ENCODE measurements at places on chromosomes 12 and 14. TPM values are rescaled to one million over a fixed set of nuclear protein-coding genes. Genes with fewer than 3 reads are reported as not detected.
A peak's percentile ranks its signal among the peaks of the same experiment; 100 is the strongest.

Gene GPR132
- total RNA-seq, result not detected

Gene TPPP2
- not detected for total RNA-seq

Gene FOXG1
- total RNA-seq, result not detected

Gene CPNE6
- total RNA-seq, result not detected

Gene TPH2
- total RNA-seq, result not detected

Gene CLEC2A
- not detected for total RNA-seq

Gene OR4K1
- not detected for total RNA-seq

Gene TAS2R50
- not detected for total RNA-seq

Gene SLC5A8
- total RNA-seq, result 0.11 TPM

Gene TSHR
- total RNA-seq, result not detected

Gene SSTR1
- 7.2 TPM for total RNA-seq

Gene PIWIL1
- total RNA-seq, result not detected

Gene ALDH2
- 66.4 TPM for total RNA-seq

Gene MUCL1
- not detected for total RNA-seq

Gene RTN1
- total RNA-seq, result 52.3 TPM

Gene AREL1
- total RNA-seq, result 17.9 TPM

Gene MORN3
- not detected for total RNA-seq

Gene SELPLG
- total RNA-seq, result 2.6 TPM

DNA sequence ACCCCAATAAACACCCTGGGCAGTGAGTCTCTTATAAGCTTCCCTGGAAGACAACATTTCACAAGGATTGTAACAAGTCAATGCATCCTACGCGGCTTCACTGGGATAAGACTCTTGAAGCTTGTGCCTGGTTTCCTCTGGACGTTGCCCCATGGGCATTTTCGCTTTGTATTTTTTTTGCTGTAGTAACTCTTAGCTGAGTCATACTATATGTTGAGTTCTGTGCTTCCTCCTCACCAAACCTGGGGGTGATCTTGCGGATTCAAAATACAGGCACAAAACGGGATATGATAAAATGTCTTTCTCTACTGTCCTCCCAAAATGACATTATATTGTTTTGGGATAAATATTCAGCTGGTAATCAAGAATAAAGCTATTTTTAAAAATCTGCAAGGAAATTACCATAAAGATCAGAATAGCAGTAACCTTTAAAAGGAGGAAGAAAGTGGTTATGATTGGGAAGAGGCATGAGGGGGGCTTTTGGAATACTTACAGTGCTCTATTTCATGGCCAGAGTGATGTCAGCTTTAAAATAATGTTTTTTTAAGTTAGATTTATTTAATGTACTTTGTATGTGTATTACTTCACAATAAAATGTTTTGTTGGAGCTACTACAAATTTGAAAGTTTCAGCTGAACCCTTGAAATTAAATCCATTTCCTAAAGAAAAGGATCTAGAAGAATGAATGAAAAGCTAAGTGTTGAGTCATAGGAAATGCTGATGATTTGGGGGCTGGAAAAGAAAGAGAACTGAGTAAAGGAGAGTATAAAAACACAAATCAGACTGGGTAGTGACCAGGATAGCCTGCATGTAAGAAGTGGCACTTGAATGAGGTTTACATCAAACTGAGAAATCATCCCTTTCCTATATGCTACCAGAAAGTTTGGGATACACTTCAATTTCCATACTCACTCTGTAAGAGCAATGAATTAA lies 14.7 kb downstream of the BTBD7 start:
- no peak overlapping the region for H3K4me3 ChIP-seq
- no peaks in the 10 kb centered on the region for H3K27me3 ChIP-seq
- no peak for DNase-seq
- no peaks in the 10 kb centered on the region for H3K36me3 ChIP-seq
- H3K4me1 ChIP-seq, result no peaks in the 10 kb centered on the region

DNA sequence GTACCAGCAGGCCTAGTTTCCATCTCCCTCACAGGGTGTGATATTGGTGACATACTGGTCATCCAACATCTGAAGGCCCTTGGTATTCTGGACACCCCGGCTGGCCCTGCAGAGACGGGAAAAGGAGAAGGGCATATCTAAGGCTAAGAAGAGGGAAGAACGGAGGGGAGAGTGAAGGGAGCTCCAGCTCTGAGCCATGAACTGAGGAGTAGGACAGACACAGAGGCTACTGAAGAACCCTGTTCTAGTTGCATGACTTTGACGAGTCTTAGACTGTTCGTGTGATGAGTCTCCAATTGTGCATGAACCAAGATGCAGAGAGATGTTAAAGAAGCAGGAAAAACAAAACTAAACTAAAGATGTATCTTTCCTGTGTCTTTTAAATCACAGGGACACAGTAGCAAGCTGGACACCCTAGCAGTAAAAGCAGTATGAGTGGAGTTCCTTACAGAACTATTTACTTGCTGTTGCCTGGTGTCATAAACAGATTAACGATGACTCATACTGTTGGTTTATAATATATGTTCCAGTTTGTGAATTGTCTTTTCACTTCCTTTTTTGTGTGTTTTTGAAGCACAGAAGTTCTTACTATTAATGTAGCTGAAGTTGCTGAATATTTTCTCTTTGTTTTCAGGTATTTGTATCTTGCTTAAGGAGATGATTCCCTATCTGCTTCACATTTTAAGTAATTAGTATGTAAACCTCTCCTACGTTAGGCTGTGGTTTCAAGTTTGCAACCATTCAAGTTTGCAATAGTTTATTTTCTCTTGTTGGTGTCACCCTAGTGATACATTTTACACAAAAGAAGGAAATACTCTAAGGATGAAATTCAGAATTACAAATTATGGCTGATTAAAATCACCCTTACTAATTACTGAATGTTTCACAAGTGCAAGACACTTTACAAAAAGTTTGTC lies 15.7 kb downstream of the FAR2 start:
- peak overlapping the region; percentile 2 for H3K27ac ChIP-seq
- H3K36me3 ChIP-seq, result no peaks in the 10 kb centered on the region
- no peaks in the 10 kb centered on the region for H3K27me3 ChIP-seq
- no peak for DNase-seq
- no peak overlapping the region for H3K4me3 ChIP-seq
- no peaks in the 10 kb centered on the region for H3K4me1 ChIP-seq

GRCh38 chr12:119938049-119938667 lies 50.9 kb upstream of the BICDL1 start:
- H3K27me3 ChIP-seq, result no peaks in the 10 kb centered on the region
- no peaks in the 10 kb centered on the region for H3K36me3 ChIP-seq
- no peaks in the 10 kb centered on the region for H3K4me1 ChIP-seq
- H3K4me3 ChIP-seq, result no peak overlapping the region

DNA sequence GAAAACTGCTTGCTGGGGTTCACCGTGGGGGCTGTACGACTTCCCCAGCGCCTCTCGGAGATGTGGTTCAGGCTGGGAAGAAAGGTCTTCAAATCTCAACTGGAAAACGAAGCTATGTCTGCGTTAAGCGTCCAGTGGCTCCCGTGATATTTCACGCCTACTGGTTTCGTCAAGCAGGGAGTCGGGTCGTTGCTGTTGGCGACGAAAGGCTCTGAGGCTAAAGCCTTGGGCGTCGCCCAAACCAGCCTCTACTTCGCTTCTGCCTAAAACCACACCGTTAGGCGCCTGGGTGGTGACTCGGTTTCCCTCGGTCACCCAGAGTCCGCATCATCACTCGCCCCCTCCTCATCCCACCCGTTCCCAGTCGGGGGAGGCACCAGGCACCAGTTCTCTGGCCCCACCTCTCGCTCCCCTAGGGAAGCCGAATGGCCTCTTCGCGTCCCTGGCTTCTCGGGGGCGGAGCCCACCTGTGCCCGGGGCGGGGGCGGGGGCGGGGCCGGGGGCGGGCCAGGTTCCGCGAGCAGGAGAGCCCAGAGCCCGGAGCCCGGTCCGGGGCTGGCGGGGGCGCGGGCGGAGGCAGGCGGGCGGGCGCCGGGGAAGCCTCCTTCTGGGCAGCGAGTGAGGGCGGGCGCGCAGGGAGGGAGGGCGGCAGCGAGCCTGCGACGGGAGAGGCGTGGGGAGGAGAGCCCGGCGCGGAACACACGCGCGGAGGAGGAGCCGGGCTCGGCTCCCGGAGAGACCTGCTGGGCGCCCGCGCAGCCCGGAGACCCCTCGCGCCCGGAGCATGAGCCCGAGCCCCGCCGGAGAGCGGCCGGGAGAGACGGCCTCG lies at the start of gene B4GALNT3:
B4GALNT3 (plus strand) TSS at position 510 of the 829 bp plus-strand sequence. CDS start 438 bp downstream, outside the sequence.
- peak within 1 kb of the TSS; percentile 92 for H3K4me3 ChIP-seq
- H3K27ac ChIP-seq, result peak within 1 kb of the TSS; percentile 90
- peaks cover 5% of the 10 kb centered on the region for H3K4me1 ChIP-seq

- no peaks in the 10 kb centered on the region for H3K27me3 ChIP-seq
- H3K4me1 ChIP-seq, result no peaks in the 10 kb centered on the region
- no peak overlapping the region for H3K27ac ChIP-seq
Measured at GRCh38 chr12:90896164-90896563, 58.8 kb downstream of the CCER1 start.

DNA sequence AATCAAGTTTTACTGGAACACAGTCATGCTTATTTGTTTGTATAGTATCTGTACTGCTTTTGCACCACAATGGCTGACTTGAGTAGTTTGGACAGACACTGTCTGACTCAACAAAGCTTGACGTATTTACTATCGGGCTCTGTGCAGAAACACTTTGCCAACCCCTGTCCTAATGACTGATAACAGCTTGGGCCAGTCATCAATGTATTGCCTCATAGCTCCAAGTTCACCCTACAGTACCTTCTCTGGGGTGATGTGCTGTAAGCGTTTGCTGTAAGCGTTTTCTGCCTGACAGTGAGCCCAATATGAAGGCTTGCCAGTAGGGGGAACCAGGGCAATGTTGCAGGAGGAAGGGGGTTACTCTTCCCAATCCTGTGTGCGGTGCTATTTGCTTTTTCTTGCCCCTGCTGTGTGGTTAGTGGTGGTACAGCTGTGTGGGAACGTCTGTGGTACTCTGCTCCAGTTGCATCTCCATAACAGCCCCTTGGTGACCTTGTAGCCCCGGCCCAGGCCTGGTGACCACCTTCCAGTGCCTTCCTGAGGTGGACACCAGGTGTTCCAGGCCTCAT lies 5.4 kb upstream of the CCDC177 start:
- H3K27me3 ChIP-seq, result no peaks in the 10 kb centered on the region
- no peak overlapping the region for H3K27ac ChIP-seq
- no peaks in the 10 kb centered on the region for H3K36me3 ChIP-seq

- H3K27ac ChIP-seq, result no peak overlapping the region
- H3K27me3 ChIP-seq, result no peaks in the 10 kb centered on the region
- no peak overlapping the region for H3K4me3 ChIP-seq
- DNase-seq, result no peak
Measured at GRCh38 chr14:68261092-68261842, 441.7 kb downstream of the RAD51B start.

DNA sequence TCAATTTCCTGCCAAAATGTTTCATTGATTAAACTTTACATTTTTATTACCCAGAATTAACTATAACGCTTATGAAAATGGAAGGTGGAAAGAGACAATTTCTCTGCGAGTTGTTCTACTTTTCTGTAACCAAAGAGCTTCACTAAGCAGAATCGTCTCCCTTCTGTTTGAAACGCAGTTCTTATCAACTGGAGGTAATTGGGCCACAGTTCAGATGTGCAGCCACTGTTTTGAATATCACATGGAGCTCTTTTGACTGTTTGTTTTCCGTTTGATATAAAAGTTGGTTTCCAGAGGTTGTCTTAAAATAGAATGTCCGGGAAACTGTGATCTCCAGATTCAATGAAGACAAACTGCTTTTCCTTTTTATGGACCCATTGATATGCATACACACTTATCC lies 183.3 kb upstream of the SEL1L start:
- no peak for DNase-seq
- no peak overlapping the region for H3K4me3 ChIP-seq
- H3K27ac ChIP-seq, result no peak overlapping the region
- no peaks in the 10 kb centered on the region for H3K36me3 ChIP-seq
- no peaks in the 10 kb centered on the region for H3K27me3 ChIP-seq
- no peaks in the 10 kb centered on the region for H3K4me1 ChIP-seq

- H3K4me3 ChIP-seq, result no peak overlapping the region
- no peaks in the 10 kb centered on the region for H3K27me3 ChIP-seq
- peaks cover 11% of the 10 kb centered on the region for H3K4me1 ChIP-seq
- no peaks in the 10 kb centered on the region for H3K36me3 ChIP-seq
Measured at GRCh38 chr12:116263844-116264243, 13.6 kb downstream of the MED13L start.

DNA sequence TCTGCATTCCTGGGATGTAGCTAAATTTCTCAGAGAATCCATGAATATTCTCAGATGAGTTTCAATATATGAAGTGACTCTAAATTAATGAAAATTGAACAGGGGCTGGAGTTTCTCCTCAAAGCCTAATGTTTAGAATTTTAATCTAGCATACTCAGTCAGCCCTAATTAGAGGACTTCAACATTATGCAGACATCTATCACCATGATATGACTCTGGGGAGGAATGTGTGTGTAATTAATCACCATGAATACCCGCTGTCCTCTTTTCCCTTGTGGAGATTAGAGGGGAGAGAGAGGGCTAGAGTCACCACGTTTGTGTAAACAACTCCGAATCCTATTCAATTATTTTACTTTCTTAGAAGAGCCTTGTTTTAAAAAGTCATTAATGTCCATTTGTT lies 698.6 kb upstream of the MDGA2 start:
- no peak for DNase-seq
- no peaks in the 10 kb centered on the region for H3K4me1 ChIP-seq
- no peaks in the 10 kb centered on the region for H3K27me3 ChIP-seq
- H3K27ac ChIP-seq, result no peak overlapping the region
- H3K36me3 ChIP-seq, result no peaks in the 10 kb centered on the region

DNA sequence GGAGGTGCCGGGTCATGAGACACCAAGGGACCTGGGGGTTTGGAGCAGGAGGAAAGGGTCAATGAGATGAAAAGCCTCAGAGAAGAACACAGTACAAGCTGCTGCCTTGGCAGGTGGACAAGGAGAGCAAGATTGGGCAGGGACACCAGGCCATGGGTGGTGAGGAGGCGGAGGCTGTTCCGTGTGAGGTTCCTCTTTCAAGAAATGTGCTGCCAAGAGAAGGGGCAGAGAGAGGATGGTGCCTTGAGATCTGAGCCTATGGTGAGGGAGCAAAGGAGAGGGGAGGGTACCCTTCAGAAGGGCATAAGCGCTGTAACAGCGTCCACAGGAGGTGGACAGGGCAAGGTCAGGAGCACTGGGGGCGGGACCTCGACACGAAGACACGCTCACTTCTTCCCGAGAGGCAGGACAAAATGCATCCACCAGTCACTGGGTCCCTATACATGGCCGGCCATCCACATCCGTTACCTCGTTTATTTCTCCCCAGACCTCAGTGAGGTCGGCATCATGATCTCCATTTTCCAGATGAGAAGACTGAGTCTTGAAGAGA lies 100.2 kb downstream of the B4GALNT3 start:
- DNase-seq, result no peak
- H3K4me1 ChIP-seq, result no peaks in the 10 kb centered on the region
- no peak overlapping the region for H3K4me3 ChIP-seq
- peaks cover 11% of the 10 kb centered on the region for H3K36me3 ChIP-seq

- H3K27ac ChIP-seq, result no peak overlapping the region
- no peaks in the 10 kb centered on the region for H3K4me1 ChIP-seq
- no peaks in the 10 kb centered on the region for H3K27me3 ChIP-seq
- H3K4me3 ChIP-seq, result no peak overlapping the region
- no peak for DNase-seq
Measured at GRCh38 chr14:47167402-47167801, 508.0 kb downstream of the MDGA2 start.

- H3K27me3 ChIP-seq, result no peaks in the 10 kb centered on the region
- DNase-seq, result no peak
- peaks cover 35% of the 10 kb centered on the region for H3K36me3 ChIP-seq
- no peak overlapping the region for H3K27ac ChIP-seq
Measured at GRCh38 chr14:75650253-75651058, 10.2 kb downstream of the ERG28 start.
